ENCODE measurements at places on chromosomes 13 and 19.

DNA sequence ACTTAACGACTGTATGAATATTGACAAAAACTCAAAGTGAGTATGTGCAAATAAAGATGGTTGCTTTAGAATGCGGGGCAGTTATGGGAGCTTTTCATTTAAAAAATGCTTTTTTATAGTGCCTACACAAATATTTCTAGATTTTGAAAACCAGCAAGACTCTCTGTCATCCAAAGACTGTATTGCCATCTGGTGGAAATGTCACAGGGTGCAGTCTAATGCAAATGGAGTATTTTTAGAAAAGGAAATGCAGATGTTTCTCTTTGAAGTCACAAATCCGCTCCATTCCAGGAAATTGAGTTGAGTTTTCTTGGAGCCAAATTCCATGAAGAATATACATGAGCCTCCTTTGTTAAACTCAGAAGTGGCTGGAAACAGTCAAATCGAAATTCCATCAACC, 2.3 kb upstream of the C1QTNF9B start:
- DNase-seq, result no peak

GRCh38 chr13:112444416-112445399, 68.6 kb downstream of the SPACA7 start:
- DNase-seq, result no peak

GRCh38 chr19:31962561-31962996, 382.8 kb upstream of the ZNF507 start:
- no peak for DNase-seq

DNA sequence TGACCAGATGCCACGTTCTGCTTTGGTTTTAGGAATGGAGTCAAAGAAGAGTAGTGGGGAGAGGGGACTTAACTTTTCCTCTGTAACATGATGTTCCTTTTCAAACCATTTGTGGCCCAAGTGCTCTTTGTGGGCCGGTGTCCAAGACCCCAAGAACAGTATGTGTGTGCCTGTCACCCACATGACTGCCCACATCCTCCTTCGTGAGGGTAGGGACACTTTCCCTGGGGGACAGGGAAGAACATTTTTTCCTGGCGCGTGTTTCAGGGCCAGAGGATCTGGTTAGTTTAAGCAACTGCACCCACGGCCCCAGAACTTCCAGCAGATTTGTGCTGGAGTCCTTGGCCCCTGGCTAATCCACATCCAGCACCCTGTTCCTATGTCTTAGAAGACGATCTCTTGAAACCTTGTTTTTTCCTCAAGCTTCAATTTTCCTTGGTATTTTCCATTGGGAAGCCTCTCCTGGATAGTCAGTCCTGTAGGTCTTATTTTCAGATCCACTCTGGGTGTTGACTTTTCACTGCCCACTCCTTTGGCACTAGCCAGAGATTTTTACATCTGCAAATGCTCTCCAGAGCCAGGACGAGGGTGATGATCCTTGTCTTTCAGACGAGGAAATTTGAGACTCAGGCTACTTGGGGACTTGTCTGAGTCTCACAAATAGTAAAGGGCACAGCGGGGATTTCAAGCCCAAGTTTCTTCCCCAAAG, 10.8 kb upstream of the CCDC97 start:
- DNase-seq, result no peak

GRCh38 chr19:33064458-33064791, 263 bp downstream of the RHPN2 start:
- no peak for DNase-seq
